Stimulated activated CD4-positive, alpha-beta T cell treated with anti-CD3 and anti-CD28 coated beads, Interleukin-1b, Interleukin-23, amount 100 ng/mL, for 4 hours (primary cell): ENCODE measurements at places on chromosomes 12 and 14.
A peak's percentile ranks its signal among the peaks of the same experiment; 100 is the strongest.

- DNase-seq, result no peak
Observed at GRCh38 chr14:23209651-23210423, 26.4 kb upstream of the SLC7A8 start.

GRCh38 chr12:33770652-33771051, 251.6 kb upstream of the ALG10 start:
- no peak for DNase-seq

GRCh38 chr14:78486081-78486480, 315.9 kb downstream of the NRXN3 start:
- DNase-seq, result no peak

- peak; percentile 64 for DNase-seq
Observed at GRCh38 chr12:101697197-101697929, at the start of gene CHPT1. CHPT1 (plus strand) TSS chr12:101697640; CDS start chr12:101697862, 222 bp downstream.

DNA sequence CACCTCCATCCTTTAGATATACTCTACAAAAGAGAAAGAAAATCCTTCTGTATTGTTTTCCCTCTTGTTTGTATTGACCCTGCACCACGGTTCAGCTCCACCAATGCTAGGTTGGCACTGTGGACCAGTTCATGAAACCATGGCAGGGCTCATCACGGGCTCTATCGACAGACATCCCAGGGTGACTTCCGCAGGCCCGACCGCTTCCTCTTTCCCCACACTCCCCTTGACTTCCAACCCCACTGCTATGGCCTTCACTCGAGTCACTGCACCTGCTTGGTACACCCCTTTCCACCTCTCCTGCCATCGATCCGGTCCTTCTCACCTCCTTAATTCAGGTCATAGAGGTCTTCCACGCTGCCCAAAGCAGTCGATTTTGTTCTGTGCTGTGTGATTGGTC, 21.2 kb upstream of the AKAP5 start:
- DNase-seq, result no peak

- no peak for DNase-seq
Observed at GRCh38 chr12:7190268-7191055, 976 bp downstream of the PEX5 start.

GRCh38 chr14:68734231-68734732, 58.6 kb downstream of the ZFP36L1 start:
- no peak for DNase-seq

DNA sequence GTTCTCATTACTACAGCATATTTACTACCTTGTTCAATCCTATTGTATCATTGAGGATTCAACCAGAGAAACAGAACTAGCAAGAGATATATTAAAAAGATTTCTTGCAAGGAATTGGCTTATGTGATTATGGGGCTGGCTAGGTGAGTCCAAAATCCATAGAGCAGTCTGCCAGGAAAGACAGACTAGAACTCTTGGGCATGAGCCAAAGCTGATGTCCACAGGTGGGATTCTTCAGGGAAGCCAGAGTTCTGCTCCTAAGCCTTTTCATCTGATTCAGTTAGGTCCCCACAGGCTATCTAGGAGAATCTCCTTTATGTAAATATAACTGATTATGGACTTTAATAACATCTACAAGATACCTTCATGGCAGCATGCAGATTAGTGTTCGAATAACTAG, 26.0 kb downstream of the PELI2 start:
- DNase-seq, result no peak

- DNase-seq, result no peak
Observed at GRCh38 chr14:103188810-103189480, 65.7 kb downstream of the TNFAIP2 start.

DNA sequence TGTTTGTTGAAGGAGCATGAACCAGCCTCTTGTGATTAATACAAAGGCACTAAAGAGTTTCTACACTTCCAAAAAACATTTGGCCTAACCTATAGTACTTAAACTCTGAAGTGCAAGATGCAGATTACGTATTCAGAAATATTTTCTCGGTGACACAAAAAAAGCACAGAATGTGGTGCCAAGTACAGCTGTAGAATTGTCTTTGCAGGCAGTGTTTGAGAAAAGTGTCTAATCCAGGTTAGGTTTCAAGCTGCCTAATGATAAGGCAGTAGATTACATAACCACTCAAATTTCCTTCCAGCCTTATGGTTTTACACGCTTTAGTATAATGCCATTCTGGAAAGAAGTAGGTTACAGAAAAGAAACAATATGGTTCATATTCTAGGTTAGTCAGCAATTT, 205.2 kb downstream of the KLHL28 start:
- no peak for DNase-seq

DNA sequence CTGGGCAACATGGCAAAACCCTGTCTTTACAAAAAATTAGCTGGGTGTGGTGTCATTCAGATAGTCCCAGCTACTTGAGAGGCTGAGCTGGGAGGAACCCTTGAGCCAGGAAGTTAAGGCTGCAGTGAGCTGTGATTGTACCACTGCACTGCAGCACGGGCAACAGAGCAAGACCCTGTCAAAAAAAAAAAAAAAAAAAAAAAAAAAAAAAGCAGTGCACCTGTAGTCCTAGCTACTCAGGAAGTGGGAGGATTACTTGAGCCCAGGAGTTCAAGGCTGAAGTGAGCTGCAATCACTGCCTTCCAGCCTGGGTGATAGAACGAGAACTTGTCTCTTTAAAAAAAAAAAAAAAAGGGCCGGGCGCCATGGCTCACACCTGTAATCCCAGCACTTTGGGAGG, 5.6 kb downstream of the REM2 start:
- DNase-seq, result no peak

DNA sequence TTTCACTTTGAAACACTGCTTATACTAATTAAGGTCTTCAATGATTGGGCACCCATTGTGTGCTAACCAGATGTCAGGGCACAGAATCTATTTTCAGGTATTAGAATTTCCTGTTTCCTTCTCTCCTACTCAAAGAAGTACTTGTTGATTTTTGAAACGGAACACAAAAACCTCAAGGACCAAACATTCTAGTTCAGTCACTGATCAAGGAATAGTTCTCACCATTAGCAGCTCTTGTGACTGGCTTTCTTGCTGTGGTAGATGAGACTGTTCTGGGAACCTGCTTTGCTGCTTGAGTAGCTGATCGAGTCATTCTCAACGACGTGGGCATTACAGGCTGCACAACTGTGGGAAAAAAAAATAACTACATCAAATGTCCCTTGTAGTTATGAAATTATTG, 11.0 kb downstream of the DLGAP5 start:
- no peak for DNase-seq

DNA sequence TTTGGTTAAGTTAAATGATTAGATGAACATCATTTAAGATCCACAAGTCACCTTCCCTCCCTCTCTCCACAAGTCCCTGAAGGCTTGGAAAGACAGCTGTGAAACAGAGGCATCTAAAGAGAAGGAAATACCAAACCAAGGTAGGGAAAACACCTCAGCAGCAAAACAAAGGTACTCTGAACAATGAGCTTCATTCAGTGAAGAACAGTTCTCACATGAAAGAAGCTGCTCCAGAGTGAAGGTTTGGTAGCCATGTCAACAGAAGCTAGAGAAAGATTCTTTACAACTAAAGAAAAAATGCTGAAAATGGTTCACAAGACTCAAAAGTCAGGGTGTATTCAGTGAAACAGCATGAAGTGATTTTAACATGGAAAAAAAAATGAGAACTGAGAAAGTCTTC, 69.4 kb downstream of the FGD6 start:
- DNase-seq, result no peak

- no peak for DNase-seq
Observed at GRCh38 chr14:68951800-68952530, 27.1 kb downstream of the ACTN1 start.

DNA sequence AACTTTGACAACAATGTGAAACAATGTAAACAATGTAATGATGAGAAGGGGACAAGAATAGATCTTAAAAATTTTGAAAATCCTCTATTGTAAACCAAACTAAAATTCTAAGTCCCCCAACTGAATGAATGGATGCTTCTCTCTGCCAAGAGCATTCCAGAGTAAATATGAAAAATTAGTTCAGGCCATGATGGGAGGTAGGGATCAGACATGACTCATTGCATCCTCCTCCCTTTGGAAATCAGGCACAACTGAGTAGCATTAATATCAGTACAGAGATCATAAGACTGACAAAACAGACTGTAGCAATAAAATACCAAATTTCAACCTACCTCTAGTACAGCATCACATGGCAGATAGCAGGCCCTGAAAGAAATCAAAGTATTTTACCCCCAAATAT, 559.9 kb downstream of the C12orf50 start:
- no peak for DNase-seq

DNA sequence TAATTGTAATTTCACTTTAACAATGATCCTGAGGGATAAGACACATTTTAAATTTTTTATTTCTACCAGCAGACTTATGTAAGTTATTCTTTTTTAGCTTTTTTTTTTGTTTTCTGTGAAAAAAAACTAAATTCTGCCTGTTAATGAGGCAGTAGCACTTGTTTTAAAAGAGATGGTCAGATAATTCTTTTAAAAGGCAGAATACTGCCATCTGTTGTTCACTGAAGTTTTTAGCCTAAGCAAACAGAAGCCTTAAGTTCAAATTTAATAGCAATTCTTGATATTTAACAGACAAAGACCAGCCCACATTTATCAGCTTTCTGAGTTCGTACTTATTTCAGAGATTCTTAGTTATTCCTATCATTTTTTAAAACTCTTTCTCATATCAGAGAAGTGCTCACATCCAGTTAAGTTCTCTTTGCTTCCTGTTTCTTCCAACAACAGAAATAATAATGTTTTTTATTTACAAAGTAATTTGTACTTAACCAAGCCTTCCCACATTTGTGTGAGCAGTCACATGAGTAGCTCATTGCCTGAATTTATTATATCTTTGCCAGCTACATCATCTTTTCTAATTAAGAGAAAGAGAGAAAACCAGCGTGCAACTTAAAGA, 93.4 kb upstream of the SLCO1C1 start:
- DNase-seq, result no peak

DNA sequence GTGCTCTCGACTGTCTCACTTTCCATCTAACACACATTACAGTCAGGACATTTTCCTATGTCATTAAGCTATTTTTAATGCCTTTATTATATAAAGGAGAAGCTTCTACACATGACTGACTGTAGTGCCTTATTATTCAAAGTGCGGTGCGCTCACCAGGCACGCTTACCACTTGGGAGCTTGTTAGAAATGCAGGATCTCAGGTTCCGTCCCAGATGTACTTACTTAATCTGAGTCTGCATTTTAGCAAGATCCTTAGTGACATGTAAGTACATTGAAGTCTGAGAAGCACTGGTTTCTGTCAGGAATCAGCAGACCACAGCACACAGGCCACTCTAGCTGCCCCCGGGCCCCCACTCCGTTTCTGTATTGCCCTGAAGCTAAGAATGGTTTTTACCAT, 44.7 kb upstream of the MDM1 start:
- no peak for DNase-seq
